Gastroesophageal sphincter (tissue), 4 donors: ENCODE measurements at places on chromosomes 6 and 20. TPM values are rescaled to one million over a fixed set of nuclear protein-coding genes. Genes with fewer than 3 reads are reported as not detected.

DNA sequence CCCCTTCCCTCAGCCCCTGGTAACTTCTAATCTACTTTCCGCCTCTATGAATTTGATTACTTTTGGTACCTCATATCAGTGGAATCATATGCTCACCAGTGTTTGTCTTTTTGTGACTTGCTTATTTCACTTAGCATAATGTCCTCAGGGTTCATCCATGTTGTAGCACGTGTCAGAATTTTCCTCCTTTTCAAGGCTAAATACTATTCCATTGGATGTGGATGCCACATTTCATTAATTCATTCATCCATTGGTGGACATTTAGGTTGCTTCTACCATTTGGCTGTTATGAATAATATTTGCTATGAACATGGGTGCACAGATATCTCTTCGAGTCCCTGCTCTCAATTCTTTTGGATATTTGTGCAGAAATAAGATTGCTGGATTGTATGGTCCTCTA lies 388.6 kb upstream of the SOX4 start:
- ATAC-seq = no peak

DNA sequence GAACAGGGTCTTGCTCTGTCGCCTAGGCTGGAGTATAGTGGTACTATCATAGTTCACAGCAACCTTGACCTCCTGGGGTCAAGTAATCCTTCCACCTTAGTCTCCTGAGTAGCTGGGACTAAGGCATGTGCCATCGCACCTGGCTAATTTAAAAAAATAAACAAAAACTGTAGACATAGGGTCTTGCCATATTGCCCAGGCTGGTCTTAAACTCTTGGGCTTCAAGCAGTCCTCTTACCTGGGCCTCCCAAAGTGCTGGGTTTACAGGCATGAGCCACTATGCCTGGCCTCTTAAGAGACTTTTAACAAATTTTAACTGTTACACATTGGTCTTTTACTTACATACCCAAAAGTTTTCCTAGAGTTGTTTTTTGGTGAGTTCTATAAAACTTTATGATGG lies 12.4 kb downstream of the CD2AP start:
- ATAC-seq = no peak

DNA sequence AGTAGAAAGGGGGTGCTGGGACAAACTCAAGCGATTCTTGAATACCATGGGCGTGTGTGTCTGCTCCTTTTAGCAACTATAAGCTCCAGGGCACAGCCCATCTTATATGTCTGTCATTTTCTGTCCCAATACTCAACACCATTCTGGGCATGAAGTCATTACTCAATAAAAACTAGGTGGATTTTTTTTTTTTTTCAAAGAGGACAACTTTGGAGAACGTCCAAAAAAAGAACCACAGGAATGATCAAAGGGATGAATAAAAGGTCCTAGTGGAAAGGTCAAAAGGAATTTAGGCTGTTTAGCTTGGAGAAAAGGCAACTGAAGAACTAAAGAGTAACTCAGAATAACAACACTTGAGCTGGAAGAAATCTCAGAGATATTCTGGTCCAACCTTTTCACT lies 24.4 kb downstream of the UQCC1 start:
- no peak for ATAC-seq

DNA sequence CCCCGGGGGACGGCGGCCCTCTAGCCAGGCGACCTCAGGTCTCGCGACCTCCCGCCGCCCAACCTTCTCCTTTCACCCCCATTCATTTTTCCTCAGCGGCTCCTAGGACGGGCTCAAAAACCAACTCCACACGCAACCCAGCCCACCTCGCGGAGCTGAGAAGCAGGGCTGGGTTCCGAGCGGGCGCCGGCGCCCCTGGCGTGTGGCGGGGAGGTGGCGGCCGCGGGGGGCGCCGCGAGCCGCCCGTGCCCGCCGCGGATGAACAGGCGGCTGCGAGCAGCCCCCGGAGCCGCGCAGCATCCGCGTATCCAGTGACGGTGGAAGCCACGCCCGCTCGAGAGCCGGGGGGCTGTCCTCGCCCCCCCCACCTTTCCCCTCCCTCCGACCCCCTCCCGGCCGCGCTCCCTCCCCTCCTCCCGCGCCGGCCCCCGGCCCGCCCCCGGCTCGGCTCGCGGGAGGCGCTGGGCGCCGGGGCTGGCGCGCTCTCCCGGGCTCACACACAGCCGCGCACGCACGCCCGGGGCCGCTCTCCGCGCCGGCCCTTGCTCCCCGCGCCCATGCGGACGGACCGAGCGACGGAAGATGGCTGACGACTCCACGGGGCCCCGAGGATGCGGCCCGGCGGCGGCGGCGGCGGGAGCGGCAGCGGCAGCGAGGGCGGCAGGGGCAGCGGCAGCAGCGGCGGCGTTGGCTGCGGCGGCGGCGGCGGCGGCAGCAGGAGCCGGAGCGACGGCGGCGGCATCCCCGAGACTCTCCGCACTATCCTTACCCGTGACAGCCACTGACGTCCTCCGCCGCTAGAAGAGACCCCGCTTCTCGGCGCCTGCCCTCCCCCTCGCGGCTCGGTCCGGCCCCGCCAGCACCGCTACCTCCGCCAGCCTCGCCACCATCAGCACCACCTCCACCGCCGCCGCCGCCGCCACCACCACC lies at the start of gene SOBP:
SOBP (plus strand) TSS at position 482 of the 930 bp plus-strand sequence. CDS start 500 bp downstream, outside the sequence.
- peak; percentile 81 for ATAC-seq

- no peak for ATAC-seq
Observed at GRCh38 chr6:4091941-4092340, 13.0 kb upstream of the FAM217A start.

GRCh38 chr6:163320402-163320801 lies 94.1 kb upstream of the QKI start:
- ATAC-seq = no peak

DNA sequence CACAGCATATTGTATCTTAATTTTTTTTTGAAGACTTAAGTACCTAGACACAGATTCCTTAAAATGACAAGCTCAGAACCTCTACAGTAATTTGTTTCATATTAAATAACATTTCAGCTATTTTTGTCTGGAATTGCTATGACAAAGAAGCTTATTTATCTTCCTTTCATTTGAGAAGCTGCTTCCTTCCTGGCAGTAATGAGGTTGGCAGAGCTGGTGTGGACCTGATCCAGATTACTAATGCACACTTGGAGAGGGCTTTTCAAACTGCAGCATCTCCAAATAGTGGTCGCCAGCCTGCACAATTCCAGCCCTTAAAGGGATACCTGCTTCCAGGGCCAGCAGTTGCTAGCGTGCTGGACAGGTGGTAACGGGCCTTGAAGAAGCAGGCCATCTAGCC lies 12.1 kb downstream of the PTCHD4 start:
- no peak for ATAC-seq

DNA sequence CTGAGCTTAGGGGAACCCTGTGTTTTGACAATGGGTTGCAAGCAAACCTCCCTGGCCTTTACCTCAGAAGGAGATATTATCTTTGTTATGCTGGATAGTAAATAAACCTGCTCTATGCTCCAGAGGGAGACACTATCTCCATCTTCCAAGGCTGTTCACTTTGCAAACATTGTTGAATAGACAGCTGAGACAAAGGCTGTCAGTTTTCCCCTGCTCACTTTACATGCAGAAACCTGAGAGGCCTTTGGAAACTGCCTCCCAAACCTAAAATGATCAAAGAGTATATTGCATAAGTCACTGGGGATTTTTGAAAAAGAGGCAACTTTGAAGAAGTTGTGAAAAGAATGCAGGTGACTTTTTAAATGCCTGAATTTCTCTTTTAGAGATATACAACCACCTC lies 61.6 kb downstream of the MRAP2 start:
- no peak for ATAC-seq

- no peak for ATAC-seq
Observed at GRCh38 chr20:50498071-50498776, 12.0 kb upstream of the PTPN1 start.

GRCh38 chr6:152348116-152348515 lies 289.0 kb downstream of the SYNE1 start:
- no peak for ATAC-seq

The C6orf15 gene
- not detected for total RNA-seq

The TCP11 gene
- total RNA-seq = not detected

DNA sequence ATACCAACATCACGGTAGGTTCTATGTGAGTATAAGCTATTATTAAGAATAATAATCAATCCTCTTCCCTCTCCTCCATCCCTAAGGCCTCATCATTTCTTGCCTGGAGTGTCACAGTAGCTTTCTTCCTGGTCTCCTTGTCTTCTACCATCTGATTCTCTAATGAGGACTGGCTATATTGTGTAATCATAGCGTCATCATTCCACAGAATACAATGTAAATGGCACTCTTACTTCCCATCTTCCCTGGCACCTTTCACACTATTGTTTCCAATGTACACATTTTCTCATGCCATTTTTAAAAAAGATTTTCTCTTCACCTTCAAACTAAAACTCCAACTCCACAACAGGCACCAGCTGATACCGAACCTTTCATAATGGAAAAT lies 2.2 kb upstream of the BTN3A2 start:
- no peak for ATAC-seq

DNA sequence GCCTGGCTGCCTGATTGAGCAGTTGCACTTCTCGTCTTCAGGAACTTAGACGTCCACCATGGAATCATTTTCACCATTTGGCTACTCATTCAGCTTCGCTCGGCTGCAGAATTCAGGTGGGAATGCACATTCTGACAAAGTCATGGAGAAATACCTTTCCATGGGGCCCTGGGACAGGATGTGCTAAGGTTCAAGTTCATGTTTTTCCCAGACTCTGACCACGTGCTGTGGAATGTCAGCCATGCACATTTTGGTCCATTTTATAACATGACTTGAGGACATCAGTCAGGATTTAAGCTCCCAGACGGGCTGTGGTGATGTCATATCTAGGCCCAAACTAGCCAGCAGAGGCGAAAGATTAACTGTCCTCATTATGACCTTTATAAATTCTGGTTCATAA lies 205.3 kb downstream of the TBXT start:
- ATAC-seq = no peak

The TFAP2A gene
- 0.42 TPM for total RNA-seq

DNA sequence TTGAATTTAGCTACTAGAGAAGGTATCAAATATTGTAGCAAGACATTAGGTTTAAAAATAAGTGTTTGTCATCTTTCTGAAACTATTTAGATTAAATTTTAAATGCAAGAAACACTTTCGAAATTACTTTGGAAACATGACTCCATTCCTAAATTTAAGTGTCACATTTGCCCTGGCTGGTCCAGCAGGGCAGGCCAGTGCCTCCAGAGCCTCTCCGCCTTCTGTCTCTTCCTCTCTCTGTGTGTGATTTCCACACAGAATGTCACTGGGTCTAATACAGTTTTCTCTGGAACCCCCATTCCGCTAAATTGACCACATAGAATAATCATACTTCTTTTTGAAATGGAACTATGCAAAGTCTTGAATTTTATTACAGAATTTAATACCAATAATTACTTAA lies 111.5 kb downstream of the SOBP start:
- no peak for ATAC-seq

GRCh38 chr6:101163611-101164010 lies 229.9 kb upstream of the GRIK2 start:
- ATAC-seq = no peak

DNA sequence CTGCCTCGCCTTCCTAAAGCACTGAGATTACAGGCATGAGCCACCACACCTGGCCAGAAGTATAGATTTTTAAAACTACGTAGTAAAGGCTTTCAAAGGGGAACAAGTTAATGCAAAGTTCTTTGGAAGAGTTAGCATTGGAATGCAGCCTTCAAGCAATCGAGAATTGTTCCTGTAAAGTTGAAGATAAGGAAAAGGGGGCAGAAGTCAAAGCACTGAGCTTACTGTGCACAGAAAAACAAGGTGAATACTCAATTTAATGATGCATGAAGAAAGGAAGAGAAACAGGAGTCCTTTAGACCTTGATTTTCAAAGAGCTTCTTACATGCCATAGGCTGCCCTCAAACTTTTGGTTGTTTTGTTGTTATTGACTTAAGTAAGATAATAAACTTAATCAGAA lies 29.1 kb upstream of the LGSN start:
- ATAC-seq = no peak

DNA sequence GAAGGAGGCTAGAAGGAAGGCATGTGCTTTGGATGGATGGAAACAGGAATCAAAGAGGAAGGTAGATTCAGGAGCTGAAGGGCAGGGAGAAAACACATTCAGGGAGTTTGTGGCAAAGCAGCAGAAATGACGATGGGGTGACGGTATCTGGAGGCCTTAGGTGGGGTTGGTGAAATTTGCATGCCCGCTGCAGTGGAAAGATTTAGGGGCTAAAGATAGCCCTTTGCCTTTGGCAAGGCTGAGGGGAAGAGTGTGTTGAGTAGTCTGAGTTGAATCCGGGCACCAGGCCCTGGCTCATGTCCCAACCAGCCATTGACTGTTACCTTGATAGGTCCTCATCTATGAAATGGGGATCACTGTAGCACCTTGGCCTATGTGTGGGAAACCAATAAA lies 1.3 kb downstream of the GZF1 start:
- ATAC-seq = no peak

- peak; percentile 32 for ATAC-seq
Observed at GRCh38 chr6:168866534-168866933, 387.1 kb downstream of the THBS2 start.

The MRAP2 gene
- 0.27 TPM for total RNA-seq

- ATAC-seq = no peak
Observed at GRCh38 chr20:2680046-2680445, 12.5 kb upstream of the EBF4 start.

The SPDEF gene
- not detected for total RNA-seq

DNA sequence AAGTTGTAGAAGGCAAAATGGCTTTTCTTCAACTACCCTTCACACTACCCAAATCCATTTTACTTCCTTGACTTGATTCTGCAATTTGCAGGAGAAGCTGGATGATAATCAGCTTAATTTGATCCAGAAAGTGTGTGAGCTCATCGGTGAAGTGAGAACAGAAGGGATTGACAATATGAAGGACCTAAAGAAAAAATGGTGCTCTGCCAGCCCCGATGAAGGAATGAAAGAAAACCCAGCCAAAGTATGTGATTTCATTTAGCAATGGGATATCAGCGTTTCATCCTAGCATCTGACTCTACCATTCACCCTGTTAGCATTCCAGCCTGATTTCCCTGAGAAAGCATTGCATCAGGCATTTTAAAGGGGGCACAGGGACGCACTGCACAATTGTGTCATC lies 41.5 kb downstream of the CD164 start:
- no peak for ATAC-seq

The EPPIN gene
- not detected for total RNA-seq

The NKAPL gene
- 3.1 TPM for total RNA-seq

DNA sequence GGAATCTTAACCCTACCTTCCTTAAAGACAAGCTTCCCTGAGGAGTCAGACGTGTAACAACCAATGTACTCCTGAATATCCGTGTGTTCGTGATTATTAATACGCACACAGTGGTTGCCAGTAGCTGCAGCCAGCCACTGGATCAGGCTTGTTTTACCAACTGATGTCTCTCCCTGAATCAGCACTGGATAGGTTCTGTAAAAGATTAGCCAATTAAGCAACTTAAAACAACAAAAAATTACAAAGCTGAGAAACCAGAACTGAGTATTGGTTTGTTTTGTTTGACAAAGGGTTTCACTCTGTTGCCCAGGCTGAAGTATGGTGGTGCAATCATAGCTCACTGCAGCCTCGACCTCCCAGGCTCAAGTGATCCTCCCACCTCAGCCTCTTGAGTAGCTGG lies 69.3 kb downstream of the MDN1 start:
- ATAC-seq = no peak

The CD40 gene
- 14.2 TPM for total RNA-seq

The TRMT6 gene
- total RNA-seq = 9.5 TPM
